ENCODE measurements at places on chromosomes 3 and 15. TPM values are rescaled to one million over a fixed set of nuclear protein-coding genes. Genes with fewer than 3 reads are reported as not detected.

C2CD4B gene
- not detected for total RNA-seq

EIF2B5 gene
- 57.7 TPM for total RNA-seq

KCNMB2 gene
- total RNA-seq, result 0.32 TPM

UTS2B gene
- total RNA-seq, result 0.96 TPM

OCA2 gene
- 0.19 TPM for total RNA-seq

CLEC3B gene
- total RNA-seq, result not detected

INSYN1 gene
- total RNA-seq, result 9.6 TPM

CX3CR1 gene
- total RNA-seq, result not detected

SERPINI2 gene
- total RNA-seq, result 0.86 TPM
